ENCODE measurements at places on chromosomes 4 and X. TPM values are rescaled to one million over a fixed set of nuclear protein-coding genes. Genes with fewer than 3 reads are reported as not detected.

DNA sequence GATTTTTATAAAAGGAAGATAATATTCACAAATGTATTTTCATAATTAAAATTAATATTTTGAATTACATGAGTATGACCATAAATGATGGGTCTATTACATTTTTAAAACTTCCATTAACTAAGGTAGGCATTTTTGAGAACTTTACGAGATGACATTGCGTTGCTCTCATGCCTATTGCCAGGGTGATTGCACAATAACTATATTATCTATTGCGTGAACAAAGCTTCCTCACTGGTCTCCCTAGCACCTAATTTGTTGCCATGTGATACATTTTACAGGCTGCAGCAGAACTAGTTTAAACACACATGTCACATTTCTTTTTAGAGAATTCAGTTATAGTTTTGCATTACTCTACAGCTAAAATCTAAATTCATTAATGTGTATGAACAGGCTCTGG, 289.7 kb upstream of the GRID2 start:
- no peak overlapping the region for H3K4me3 ChIP-seq
- no peak for DNase-seq
- H3K4me1 ChIP-seq, result peaks cover 7% of the 10 kb centered on the region
- no peak overlapping the region for H3K27ac ChIP-seq

DNA sequence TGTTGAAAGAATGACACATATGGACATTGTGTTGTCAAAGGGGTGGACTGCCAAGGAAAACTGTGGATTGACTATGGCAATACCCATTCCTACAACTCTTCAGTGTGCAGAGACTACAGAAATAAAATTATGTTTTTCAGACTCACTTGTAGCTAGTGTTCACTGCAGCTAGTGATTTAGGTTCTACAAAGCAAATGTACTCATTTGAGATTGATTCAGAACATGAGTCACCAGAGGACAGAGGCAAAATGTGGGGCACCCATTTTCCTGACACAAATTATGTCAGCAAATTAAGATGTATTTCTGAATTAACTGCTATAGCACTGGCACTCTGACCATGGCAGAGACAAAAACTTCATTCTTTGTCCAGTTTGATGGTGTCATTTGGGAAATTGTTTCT, 40.7 kb downstream of the SPCS3 start:
- no peak overlapping the region for H3K27ac ChIP-seq
- H3K36me3 ChIP-seq, result peaks cover 7% of the 10 kb centered on the region
- H3K4me1 ChIP-seq, result peaks cover 34% of the 10 kb centered on the region
- no peak for DNase-seq
- H3K27me3 ChIP-seq, result no peaks in the 10 kb centered on the region

DNA sequence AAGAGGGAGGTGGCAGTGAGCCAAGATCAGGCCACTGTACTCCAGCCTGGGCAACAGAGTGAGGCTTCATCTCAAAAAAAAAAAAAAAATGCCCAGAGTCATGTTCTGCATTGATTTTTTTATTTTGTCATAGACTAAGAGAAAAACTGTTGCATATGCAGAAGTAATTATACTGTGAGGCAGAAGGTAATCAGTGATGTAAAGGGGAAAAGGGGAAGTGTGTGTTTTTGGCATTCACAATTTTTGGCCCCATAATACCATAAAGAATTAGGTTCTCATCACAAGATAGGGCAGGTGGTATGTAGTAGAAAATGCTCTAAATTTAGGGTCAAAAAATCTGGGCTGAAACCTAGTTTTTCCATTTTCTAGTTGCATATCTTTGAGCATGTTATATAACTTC, 47.3 kb upstream of the GAB1 start:
- H3K27ac ChIP-seq, result no peak overlapping the region
- H3K4me3 ChIP-seq, result no peak overlapping the region
- no peaks in the 10 kb centered on the region for H3K36me3 ChIP-seq
- H3K27me3 ChIP-seq, result no peaks in the 10 kb centered on the region
- no peak for DNase-seq
- H3K4me1 ChIP-seq, result peaks cover 13% of the 10 kb centered on the region

- no peak for DNase-seq
- H3K27me3 ChIP-seq, result no peaks in the 10 kb centered on the region
- H3K4me3 ChIP-seq, result no peak overlapping the region
- H3K27ac ChIP-seq, result no peak overlapping the region
- H3K36me3 ChIP-seq, result no peaks in the 10 kb centered on the region
Observed at GRCh38 chrX:2226906-2227656, 273.7 kb downstream of the DHRSX start.

- H3K4me3 ChIP-seq, result no peak overlapping the region
- H3K36me3 ChIP-seq, result 0 out of 2 replicates have a peak, but pooled peaks cover 5% of the 10 kb centered on the region
- H3K4me1 ChIP-seq, result no peaks in the 10 kb centered on the region
- H3K27ac ChIP-seq, result no peak overlapping the region
- DNase-seq, result no peak
Observed at GRCh38 chr4:855880-856224, 29.9 kb upstream of the CPLX1 start.

GRCh38 chrX:100244681-100245080, 165.4 kb downstream of the PCDH19 start:
- H3K4me1 ChIP-seq, result no peaks in the 10 kb centered on the region
- DNase-seq, result no peak
- no peaks in the 10 kb centered on the region for H3K27me3 ChIP-seq
- H3K36me3 ChIP-seq, result no peaks in the 10 kb centered on the region
- no peak overlapping the region for H3K4me3 ChIP-seq
- no peak overlapping the region for H3K27ac ChIP-seq

GRCh38 chrX:47571215-47571614, 10.2 kb downstream of the ARAF start:
- no peaks in the 10 kb centered on the region for H3K36me3 ChIP-seq
- no peak for DNase-seq
- peaks cover 5% of the 10 kb centered on the region for H3K4me1 ChIP-seq

GAGE1 gene
- not detected for total RNA-seq

GRCh38 chr4:53706422-53707032, 115.2 kb upstream of the LNX1 start:
- H3K36me3 ChIP-seq, result no peaks in the 10 kb centered on the region
- H3K4me1 ChIP-seq, result no peaks in the 10 kb centered on the region
- peak; percentile 87 for DNase-seq
- H3K4me3 ChIP-seq, result no peak overlapping the region

GRCh38 chr4:95549246-95550114, 707 bp upstream of the UNC5C start:
- H3K4me3 ChIP-seq, result peak overlapping the region; percentile 82
- DNase-seq, result peak; percentile 60
- no peaks in the 10 kb centered on the region for H3K36me3 ChIP-seq
- peaks cover 32% of the 10 kb centered on the region for H3K4me1 ChIP-seq

DNA sequence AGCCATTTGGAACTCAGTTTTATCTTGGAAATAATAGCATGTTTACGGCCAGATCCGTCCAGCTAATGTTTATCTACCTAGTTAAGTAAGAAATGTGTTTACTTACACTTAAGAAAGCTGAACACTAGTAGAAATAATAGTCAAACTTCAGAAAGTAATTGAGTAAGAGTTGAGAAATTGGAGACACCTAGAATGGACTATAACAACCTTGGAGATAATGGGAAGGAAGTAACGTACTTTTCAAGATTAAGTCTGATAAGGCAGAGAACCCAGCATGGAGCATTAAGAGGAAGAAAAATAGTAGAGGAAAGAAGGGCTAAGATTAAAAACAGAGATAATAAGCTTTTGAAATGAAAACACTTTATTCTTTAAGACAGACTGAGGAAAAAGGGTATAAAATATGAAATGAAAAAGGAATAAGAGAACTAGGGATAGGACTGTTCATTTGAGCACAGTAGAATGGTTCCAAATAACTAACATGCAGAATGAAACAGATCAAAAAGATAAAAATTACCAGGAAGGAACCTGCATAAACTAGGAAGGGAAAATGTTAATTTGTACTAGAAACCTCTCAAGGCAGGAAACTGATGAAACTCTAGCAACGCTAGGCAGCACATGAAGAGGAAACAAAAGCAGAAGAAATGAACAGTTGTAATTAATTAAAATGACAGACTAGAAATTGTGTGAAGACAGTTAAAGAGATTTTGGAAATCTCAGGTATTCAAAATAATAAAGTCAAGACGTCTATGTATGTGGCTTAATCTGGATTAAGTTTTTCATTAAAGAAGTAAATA, 71.7 kb downstream of the FBXW7 start:
- no peaks in the 10 kb centered on the region for H3K27me3 ChIP-seq
- H3K27ac ChIP-seq, result no peak overlapping the region
- no peak overlapping the region for H3K4me3 ChIP-seq
- no peaks in the 10 kb centered on the region for H3K36me3 ChIP-seq
- no peak for DNase-seq
